Substantia nigra (tissue), 51 donors: ENCODE measurements at places on chromosomes 11 and 22.

DNA sequence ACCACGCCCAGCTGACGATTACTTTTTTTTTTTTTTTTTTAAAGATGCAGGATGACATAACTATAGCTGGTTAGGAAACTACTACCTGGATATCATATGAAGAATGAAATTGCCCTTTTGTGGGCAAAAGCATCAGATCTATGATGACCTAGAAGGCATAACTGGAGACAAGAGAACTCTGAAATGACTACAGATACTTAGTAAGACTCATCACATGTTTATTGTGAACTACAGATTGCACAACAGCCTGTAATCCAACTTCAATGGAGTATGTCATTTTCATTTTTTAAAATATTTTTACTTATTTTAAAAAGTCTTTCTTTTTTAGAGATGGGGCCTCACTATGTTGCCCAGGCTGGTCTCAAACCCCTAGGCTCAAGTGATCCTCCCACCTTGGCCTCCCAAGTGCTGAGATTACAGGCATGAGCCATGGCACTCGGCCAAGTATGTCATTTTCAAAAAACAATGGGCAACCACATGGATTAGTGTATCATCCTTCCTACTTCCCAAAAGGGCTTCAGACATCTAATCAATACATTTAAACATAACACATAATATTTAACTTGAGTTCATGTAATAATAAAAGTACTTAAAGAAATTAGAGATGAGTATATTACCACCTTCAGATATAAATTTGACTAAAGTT is 3.3 kb downstream of the MTMR2 start:
- no peak for DNase-seq

DNA sequence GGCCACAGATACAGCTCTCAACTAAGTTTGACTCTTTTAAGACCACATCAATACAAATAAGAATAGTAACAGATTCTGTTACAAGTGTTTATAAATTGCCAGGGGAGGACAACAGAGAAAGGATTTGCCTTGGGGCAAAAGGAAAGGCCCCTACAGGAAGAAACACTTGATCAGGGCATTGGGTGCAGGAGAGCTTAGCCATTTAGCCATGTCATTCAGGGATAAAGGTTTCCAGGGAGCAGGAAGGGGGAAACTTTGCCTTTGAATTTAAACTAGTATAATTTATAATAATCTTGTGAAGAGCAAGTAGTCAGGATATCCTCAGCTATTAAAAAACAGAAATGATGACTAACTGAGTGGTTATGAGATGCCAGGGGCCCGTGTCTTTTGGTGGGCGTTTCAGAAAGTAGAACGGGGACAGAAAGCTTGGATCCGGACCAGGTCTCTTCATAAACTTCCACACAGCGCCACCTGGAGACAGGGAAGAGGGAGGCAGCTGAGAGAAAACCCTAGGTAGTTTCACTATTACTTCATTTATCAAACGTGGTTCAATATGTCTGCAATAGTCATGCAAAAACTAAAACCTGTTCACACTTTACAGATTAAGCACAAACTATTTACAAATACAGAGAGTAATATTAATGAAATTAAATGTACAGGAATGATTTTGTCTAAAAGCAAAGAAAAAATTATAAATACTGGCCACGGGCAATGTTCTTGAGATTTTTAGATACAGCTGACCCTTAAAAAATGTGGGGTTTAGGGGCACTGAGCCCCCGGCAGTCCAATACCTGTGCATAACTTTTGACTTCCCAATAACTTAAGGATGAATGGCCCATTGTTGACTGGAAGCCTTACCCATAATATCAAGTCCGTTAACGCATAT is 11.0 kb upstream of the SLC5A4 start:
- peak; percentile 36 for DNase-seq

GRCh38 chr11:28615542-28615941 is 507.4 kb downstream of the METTL15 start:
- no peak for DNase-seq

- no peak for DNase-seq
Measured at GRCh38 chr11:30365793-30366517, 43.1 kb downstream of the ARL14EP start.

DNA sequence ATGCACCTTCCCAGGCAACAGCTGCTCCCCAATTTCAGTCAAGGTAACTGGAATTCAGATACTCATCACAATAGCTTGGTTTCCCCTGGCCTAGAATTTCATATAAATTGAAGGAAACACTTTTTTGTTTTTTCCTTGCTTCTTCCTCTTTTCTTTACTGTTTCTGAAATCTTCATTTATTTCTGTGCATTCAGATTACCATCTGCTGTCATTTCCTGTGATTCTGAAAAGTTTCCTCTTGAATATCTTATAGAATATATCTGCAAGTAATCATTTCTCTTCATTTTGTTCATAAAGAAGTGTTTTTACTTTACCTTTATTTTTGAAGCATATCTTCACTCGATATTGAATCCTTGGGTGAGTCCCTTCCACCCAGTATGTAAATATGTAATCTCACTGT is 85.3 kb downstream of the GAB4 start:
- no peak for DNase-seq

GRCh38 chr11:102422817-102423712 is 29.5 kb downstream of the TMEM123 start:
- no peak for DNase-seq
